AG04449 (cell line): ENCODE measurements at places on chromosomes 6 and 20.

DNA sequence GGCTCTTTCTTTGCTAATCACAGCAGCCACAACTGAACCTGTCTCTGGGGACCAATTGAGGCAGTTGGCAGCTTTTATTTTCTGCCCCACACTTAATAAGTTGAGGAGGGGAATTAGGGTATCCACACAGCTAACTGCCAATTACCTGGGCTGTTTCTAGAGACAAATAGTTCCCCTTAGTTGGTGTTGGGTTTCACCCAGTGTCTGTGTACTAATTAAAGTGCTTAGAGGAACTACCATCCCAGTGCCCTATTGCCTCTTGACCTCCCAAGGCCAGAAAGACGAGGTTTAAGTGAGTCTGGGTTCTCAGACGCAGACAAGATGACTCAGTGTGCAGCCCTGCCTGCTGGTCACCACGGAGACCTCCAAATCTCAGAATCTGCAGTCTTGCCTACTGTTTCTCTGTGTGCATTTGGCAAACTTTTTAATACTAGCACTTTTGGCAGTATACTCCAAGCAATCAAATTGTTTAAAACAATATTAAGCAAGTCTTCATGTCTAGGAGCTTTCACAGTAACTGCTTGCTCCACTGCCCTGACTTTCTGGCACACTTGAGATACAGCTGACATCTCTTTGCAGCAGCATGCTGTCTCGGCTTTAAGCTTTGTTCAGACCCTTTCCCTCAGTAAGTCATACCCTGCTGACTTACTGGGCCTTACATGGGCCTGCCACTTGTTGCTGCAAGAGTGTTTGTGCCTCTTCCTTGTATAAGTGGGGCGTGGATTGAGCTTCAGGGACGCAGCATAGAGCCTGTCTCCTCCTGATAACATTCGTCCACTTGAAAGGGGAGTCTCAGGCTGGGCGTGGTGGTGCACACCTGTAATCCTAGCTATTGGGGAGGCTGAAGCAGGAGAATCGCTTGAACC lies 31.9 kb downstream of the STK35 start:
- peak; percentile 65 for DNase-seq

DNA sequence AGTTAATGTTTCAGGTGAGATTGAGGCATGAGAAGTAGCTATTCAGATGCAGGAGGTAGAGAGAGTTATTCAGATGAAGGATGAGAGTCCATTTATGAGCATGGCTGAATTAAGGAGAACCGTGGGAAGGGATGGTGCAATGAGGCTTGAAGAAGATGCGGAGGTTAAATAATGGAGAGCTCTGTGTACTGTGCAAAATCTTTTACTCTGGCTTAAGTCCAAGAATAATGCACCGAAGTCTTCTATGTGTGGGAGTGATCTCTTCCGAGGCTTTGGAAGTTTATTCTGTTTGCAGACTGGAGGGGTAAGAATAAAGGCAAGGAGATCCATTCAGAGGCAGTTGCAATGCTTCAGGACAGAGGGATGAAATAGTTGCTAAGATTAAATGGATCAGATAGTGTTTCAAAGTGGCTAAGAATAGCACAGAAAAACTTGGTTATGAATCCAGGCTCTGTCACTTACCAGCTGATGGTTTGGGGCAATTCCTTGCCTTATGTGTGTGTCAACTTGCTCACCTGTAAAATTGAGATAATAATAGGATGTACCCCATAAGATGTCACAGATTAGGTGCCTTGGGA lies 467.1 kb downstream of the HDGFL1 start:
- no peak for DNase-seq

- no peak for DNase-seq
Observed at GRCh38 chr6:155212616-155213380, 51.0 kb upstream of the CLDN20 start.

DNA sequence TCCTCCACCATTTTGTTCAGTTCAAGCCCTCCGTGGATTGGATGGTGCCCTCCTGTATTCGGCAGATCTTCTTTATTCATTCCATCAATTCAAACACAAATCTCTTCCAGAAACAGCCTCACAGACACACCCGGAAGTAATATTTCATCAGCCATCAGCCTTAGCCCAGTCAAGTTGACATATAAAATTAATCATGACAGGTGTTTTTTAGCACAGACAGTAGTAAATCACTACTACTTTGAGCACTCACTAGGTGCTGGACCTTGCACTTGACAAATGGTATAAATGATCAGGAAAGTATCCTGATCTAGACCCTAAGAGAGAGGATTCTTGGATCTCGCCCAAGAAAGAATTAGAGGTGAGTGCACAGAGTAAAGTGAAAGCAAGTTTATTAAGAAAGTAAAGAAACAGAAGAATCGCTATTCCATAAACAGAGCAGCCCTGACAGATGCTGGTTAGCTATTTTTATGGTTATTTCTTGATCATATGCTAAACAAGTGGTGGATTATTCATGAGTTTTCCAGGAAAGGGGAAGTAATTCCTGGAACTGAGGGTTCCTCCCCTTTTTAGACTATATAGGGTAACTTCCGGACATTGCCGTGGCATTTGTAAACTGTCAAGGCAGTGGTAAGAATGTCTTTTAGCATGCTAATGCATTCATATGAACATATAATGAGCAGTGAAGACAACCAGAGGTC lies 194.6 kb upstream of the LAMP5 start:
- no peak for DNase-seq

DNA sequence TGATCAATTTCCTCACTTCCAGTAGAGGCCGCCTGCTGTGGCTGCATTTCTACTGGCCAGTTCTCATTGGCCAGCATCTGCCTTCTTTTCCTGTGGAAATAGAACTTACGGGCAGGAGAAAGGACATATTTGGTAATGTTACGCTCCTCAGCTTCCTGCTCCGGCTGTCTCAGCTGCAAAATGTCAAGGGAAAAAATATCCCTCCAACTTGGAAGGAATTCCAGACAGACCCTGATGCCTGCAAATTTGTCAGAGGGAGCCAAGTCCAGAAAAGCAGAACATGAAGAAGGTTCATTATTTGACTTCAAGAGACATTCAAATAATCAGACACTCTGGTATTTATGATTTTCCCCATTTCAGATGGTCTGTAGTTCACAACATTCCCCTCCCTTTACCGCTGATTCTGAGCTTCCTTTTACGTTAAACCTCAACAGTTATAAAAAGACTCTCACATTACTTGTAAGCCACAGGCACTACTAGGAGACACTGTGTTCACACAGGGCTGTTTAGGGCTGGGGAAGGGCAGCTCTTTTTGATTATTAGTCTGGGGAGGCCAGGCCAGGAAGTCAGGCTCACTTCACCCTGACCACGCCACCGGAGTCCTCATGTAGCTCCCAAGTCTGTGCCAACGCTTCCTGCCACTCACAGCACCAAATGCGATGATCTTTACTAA lies 179.6 kb upstream of the CCN2 start:
- no peak for DNase-seq

DNA sequence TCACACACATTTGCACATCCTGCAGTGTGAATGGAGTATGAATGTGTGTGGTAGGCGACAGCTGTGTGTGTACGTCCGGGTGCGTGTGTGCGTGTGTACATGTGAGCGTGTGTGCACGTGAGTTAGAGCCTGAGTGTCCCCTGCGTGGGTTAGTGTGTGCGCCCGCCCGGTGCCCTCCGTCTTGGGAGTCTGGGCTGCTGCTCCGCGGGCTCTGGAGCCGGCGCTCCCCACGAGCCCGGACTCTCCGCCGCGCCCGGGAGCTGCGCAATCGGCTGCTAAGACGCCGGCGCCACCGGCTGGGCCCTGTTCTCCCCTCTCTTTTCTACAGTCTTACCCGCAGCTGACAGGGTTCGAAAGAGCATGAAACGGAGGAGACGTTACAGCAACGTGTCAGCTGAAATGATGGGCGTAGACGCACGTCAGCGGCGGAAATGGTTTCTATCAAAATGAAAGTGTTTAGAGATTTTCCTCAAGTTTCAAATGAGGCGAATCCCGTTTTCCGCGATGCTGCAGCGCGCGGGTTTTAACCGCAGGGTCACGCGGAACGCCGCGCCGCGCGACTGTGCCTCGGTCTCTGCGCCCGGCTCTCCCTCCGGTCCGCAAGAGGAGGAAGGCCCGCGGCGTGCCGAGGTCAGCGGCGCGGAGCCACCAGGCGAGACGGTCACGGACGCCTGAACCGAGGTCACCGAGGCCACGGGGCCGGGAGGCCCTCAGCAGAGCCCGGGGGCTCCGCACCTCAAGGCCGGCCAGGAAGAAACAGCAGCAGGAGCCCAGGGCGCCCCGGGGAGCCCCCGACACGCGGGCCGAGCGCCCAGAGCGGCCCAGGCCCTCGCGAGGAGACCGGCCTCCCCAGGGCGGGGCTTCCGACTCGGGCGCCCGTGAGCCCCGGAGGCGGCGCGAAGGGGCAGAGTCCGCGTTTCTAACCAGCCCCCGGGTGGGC lies 95.3 kb upstream of the BHLHE23 start:
- no peak for DNase-seq

DNA sequence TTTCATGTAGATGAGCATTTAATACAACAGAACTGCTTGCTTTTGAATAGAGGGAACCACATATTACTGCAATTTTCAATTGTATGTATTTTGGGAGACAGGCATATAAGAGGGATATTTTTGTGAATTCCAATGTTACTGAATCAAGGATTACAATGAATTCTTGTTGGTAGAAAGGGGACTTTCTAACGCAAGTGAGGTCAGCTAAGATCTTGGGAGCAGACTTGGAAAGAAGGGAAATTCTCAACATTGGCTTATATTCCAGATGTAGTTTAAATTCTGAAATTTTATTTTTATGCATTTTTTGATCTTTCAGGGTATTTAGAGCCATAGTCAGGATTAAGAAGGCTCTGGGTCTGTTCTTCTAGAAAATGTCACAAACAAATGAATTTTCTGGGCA lies 43.3 kb upstream of the CTAGE9 start:
- peak; percentile 70 for DNase-seq

- no peak for DNase-seq
Observed at GRCh38 chr20:58500256-58500655, 14.9 kb downstream of the APCDD1L start.

DNA sequence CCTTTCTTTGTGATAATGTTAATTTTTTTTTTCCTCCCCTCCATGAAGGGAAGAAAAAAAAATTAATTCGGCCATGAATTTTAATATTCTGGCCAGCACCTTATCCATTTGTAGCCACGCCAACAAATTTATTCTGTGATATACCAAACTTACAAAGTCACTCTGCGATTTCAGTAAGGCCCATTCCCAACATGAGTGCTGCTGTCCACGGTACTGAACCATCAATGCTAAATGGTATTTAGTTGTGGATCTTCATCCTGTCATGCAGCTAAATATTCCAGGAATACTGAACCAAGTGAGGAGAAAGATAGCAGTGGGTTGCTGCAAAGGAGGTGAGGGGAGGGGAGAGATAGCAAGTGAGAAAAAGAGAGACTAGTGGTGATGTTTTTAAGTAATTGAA lies 19.5 kb upstream of the RSPH4A start:
- DNase-seq, result no peak

DNA sequence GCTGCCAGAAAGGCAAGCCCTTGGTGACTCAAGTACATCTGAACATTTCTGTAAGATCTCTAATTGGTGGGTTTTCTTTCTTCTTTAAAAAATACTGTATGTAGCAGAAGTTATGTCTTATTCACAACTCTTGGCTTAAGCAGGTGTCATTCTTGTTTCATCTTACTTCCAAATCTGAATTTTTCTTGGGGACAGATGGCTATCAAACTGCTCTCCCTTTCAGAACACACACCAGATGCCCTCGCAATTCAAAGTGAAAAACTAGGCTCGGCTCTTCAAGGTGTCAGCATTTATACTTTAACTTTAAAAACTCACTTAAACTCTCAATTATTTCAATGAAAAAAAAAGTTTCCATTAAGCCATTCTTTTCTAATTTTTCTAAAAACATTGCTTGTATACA lies 49.7 kb downstream of the PAK5 start:
- no peak for DNase-seq

GRCh38 chr6:36622901-36623546 lies 28.9 kb downstream of the SRSF3 start:
- no peak for DNase-seq

- DNase-seq, result no peak
Observed at GRCh38 chr6:125285936-125286335, 15.8 kb downstream of the HDDC2 start.

DNA sequence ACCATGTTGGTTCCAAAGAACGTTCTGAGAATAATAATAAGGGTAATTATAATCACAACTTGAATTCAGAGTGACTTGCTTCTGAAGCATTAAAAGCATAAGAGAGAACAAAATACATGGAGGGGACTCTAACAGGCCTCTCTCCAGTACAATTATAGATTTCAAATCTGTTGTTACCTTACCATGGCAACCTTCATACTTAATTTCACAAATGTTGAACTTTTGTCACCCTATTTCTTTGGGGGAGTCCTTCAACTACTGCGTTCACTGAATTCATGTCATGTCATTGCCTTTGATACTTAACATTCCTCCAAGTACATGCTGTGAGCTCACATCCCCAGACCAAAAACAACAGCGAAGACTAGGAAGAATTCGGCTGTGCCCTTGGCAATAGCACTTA lies 104.0 kb downstream of the MKKS start:
- DNase-seq, result no peak

DNA sequence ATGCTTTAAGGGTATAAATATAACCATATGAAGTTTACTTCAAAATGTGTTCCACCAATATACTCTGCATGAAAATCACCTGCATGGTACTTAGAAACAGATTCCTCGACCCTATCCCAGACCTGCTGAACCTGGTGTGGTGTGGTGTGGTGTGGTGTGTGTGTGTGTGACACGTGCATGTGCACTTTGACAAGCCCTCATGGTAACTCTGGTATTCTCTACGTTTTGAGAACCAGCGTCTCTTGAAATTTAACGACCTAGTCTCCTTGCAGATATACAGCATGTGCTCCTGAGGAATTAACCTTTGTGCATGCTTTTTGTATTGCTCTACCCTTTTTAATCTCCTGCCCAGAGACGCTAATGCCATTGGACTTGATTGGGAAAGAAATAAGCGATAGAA lies 29.5 kb downstream of the GGTLC1 start:
- no peak for DNase-seq

DNA sequence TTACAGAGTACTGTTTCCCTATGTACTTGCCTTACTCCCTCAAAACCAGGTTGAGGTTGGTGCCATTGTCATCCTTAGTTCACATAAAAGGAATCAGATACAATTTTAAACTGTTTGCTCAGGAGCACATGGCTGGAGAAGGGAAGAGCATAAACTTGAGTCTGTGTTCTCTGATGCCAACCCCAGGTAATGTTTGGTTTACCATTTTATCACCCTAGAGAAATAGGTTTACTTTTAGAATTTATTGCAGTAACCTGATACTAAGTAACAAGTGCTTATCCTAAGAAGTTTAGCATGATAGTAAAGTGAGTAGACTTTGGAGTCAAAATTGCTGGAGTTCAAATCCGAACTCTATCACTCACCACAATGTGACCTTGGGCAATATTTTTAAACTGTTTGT lies 86.3 kb downstream of the RFPL4B start:
- DNase-seq, result no peak
